ENCODE measurements at places on chromosomes 7 and 10.

DNA sequence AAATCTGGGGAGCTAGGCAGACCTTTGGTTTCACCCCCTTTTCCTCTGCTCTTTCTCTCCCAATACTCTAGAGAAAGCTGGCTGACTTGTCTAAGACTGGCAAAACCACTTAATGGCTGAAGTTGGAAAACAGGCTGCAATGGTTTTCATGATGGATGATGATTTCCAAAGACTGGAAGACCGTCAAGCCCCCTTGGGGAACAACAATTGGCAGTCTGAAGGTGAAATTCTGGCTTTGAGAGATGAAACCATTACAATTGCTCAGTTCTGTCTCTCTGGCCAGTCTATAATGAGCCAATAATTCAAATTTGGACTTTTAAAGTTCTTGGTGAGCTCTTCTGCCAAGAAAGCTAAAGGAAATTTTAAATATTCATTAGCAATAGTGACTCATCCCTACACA, 680.5 kb downstream of the PARD3 start:
- DNase-seq, result no peak

DNA sequence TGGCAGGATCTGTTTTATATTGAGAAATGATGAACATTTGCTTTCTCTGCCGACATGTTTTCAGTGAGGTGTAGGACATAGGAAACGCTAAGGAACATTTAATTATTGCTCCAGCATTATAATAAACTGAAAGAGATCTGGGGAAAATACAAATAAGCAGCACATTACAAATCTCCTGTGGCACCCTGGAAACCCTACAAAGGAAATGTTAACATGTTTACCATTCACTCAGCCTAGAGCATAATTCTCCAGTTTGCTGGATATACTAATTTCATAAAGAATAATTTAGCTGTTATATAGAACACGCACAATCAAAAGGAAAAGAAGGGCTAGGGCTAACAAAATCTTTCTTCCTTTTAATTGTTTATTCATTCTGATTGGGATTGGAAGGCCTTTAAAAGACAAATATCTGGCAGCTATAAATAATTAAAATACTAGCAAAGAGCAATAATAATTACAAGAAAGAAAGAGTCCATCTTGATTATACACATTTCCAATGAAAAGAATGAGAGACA, 299.4 kb downstream of the CRPPA start:
- no peak for DNase-seq

GRCh38 chr7:231030-231857, 38.9 kb downstream of the FAM20C start:
- DNase-seq, result no peak

- no peak for DNase-seq
Measured at GRCh38 chr10:129621693-129622092, 154.7 kb downstream of the MGMT start.

DNA sequence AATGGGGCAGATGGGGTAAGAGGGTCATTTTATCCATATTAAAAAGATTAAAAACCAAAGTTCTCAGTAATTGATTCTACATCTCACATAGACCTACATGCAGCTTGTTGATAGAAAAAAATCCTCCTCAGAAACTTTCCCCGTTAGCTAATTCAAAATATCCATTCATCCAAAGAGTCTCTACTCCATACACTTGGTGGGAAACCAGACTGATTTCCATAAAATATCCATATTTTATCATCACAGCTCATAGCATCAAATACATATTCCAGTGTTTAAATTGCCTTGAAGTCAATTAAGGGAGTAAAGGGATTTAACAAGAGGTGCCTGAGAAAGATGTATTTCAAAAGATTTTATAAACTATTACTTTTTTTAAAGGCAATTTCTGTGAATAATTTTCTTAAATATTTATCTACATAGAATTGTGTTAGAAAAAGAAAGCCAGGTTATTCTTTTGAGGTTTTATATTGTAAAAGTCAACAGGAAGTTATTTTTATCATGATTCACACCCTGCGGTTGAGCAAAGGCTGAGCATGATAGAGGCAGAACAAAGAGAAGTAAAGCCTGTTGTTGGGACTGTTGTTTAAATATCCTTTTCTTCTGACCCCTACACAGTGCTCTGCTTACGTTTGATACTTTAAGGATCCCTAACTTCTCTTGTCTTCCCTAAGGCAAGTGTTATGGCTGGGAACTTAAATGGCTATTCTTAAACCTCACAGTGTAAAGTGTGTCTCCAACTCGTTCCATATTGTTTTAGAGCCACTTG, 266.7 kb downstream of the PRKG1 start:
- DNase-seq, result no peak

GRCh38 chr7:94154858-94155257, 150.7 kb upstream of the BET1 start:
- no peak for DNase-seq

- DNase-seq, result no peak
Measured at GRCh38 chr10:93245147-93245546, 171.5 kb downstream of the CYP26A1 start.

GRCh38 chr10:8336629-8337331, 282.3 kb downstream of the GATA3 start:
- DNase-seq, result no peak

GRCh38 chr7:99713995-99714570, 20.9 kb downstream of the CYP3A7 start:
- DNase-seq, result no peak

DNA sequence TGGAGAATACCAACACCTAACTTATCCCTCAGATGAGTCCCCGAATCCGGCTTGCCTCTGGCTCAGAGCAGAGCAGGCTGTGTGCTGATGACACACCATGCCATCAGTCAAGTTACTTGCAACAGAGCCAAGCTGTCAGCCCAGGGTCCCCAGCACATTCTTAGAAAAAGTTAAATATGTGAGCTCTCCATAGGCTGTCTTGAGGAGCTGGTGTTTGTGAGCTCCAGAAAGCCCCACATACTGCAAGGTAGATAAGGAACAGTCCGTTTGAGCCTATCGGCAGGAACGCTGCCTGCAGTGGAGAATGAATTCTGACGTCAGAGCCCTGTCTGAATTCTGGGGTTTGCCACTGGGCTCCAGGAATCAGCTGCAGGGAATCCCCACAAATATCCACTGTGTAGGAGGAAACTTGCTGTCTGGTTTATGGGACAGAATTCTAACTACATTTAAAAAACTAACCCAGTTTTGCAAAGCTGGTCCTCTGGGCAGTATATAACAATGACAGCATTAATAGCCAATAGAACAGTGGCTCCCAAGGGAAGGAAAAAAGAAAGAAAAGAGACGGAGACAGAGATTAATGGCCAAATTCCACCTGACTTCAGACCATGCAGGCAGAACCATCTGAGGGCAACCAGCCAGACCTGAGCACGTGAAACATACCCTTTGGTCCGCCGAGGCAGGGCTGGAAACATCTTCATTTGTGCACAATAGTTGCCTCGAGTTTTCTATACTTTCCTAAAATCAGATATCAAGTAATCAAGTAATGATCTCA, 3.6 kb downstream of the SFXN4 start:
- no peak for DNase-seq

DNA sequence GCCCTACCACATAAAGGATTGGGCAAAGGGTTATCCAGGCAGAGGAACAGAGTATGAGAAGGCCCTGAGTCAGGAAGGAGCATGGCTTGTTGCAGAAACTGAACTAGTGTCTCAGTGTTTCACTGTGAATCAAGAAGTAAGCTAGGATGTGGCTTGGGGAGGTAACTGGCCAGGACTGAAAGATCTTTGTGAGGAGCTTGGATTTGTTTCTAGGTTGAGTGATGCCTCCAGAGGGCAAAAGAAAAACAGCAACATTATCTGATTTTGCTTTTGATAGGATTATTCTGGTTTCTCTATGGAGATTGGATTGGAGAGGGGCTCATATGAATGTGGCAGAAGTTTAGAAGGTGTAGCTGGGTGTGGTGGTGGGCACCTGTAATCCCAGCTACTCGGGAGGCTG, 137.9 kb upstream of the HDAC9 start:
- DNase-seq, result no peak

DNA sequence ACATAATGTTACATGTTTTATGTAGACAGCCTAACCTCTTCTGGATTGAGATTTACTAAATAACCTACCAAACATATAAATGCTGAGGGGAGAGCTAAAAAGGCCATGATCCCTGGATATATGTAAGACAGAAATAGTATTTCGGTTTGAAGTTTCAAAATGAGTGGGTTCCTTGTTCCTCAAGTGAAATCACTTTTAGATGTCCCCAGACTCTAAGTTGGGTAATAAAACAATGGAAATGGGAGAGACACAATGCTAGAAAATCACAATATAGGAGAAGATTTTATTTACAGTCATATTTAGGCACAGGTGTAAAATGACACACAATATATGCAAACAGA, 56.5 kb downstream of the SHTN1 start:
- no peak for DNase-seq

DNA sequence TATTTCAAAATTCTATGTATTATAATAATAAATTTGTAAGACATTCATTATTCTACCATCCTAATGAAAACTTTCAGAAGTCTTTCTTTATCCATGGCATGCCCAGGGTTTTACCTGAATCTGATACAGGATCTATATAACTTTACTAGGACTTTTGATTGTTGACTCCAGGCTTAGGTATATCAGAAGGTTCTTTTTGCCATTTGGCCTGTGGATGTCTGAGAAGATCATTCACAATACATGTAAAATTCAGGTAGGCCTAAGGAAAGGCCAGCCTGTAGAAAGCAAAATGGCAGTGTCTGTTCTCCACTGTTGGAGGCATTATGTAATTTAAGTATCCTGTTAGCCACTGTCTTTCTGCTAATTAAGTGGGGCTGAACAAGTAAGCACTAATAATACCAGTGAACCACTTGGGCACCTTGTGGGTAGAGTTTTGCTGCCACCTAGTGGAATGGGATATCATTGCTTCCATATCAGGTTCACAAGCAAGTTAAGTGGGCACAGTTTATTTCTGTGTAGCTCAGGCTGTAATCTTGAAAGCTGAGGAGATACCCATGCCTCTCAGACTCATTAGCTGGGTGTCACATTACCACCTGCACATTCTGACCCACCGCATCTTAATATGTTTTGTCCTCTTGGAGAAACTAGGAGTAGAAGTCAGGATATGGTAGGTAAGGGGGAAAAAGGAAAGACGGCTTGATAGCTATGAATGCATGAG, 105.5 kb downstream of the SEPTIN7 start:
- DNase-seq, result peak; percentile 59

- no peak for DNase-seq
Measured at GRCh38 chr10:3452683-3453361, 280.2 kb upstream of the PITRM1 start.

- no peak for DNase-seq
Measured at GRCh38 chr10:89389254-89389653, 3.2 kb upstream of the IFIT1 start.

DNA sequence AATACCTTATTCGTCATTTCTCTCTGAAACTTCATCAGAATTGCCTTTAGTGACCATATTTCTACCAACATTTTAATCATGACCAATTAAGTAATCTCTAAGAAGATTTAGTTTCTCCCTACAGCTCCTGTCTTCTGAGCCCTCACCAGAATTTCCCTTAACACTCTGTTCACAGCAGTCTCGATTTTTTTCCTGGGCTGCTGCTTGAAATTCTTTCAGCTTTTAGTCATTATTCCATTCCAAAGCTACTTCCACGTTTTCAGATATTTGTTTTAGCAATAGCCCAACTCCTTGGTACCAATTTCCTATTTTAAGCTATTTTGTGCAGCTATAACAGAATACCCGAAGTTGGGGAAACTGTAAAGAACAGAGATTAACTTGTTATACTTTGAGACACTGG, 192.4 kb upstream of the DKK1 start:
- no peak for DNase-seq

GRCh38 chr7:106901828-106902441, 36.9 kb downstream of the PIK3CG start:
- no peak for DNase-seq

GRCh38 chr10:51510231-51510630, 189.2 kb downstream of the CSTF2T start:
- no peak for DNase-seq

DNA sequence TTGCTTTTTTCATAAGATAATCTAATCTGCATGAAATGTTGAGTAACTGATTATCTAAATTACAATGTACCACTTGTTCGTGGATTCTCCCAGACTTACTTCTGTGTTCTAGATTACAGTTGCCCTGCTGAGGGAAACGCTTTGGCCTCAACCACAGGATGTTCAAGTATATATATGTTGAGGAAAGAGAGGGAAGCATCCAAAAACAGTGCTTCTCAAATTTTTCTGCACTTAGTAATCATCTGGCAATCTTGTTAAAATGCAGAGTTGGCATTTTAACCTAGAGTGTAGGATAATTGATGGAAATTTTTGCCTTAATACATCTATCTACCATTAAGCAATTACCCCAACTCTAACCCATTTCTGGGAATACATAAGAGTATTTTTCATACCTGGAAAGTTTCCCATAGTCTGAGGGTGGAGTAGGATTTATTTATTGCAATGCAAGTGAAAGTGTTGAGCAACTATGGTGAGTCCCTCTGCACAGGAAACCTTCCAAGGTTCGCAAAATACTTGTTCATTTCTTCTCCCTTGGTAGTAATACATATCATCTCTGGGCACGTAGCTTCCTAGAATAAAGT, 59.6 kb upstream of the C1GALT1 start:
- no peak for DNase-seq

GRCh38 chr10:52258799-52259425, 55.2 kb upstream of the DKK1 start:
- no peak for DNase-seq

- DNase-seq, result no peak
Measured at GRCh38 chr10:11017000-11017569, 587 bp upstream of the CELF2 start.

DNA sequence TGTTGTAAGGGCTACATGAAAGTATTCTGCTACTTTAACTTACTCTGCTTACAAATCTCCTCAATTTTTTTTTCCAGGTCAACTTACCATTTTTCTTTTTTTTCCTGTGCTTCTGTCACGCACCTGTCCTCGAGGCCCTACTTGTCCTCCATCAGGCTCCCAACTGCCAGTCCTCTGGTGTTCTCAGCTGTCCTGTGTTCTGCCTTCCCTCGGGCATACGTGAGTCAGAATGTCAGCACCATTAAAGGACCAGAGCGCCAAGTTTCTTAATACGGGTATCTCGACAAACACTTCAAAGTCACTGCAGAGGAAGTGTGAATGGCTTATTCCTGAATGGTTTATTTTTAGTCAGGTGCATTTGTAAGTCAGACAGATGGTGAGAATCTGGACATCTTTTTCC, at the start of gene TEX47:
TEX47 (minus strand) TSS at position 185 of the 400 bp plus-strand sequence. CDS start 795 bp downstream, outside the sequence.
- DNase-seq, result no peak

GRCh38 chr7:130231792-130232191, 24.1 kb downstream of the SSMEM1 start:
- DNase-seq, result no peak

GRCh38 chr10:71331736-71332135, 12.7 kb downstream of the SLC29A3 start:
- DNase-seq, result no peak

Measured in stimulated activated CD4-positive, alpha-beta T cell treated with anti-CD3 and anti-CD28 coated beads, Interleukin-4, amount 100 ng/mL, for 4 hours (primary cell).